RKO (cell line): ENCODE measurements at places on chromosomes 1 and 21.

DNA sequence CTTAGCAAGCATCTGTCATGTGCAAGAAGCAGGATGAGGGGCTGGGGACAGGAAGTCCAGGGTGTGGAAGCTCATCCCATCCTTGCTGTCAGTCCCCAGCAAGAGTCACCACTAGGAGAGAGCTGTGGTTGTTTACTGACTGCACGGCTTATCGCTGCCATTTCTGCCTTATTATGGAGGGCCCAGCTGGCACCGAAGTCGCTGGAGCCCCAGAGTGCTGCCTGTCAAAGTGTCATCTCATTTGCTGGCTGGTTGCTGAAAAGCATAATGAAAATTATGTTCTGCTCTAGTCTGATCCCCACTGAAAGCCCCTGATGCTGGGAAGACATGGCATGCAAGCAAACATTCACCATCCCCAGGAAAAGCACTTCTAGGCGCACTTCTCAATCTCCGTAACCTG is 642.7 kb downstream of the NPHP4 start:
- DNase-seq: no peak

DNA sequence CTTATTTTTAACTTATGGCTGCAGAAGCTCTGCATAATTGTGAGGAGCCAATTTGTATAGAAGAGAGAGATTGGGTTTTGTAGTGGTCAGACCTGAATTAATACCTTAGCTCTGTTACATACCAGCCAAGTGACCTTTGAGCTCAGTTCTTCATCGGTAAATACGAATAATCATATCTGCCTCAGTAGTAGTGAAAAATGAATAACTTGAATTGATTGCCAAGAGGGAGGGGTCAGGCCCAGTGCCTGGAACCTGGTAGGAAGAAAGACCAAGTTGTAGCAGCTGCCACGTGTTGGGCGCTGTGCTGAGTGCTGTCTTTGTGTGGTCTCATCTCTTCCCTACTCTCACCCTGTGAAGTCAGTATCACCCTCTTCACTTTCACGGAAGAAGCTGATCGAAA is 247.5 kb downstream of the PBX1 start:
- DNase-seq: no peak

DNA sequence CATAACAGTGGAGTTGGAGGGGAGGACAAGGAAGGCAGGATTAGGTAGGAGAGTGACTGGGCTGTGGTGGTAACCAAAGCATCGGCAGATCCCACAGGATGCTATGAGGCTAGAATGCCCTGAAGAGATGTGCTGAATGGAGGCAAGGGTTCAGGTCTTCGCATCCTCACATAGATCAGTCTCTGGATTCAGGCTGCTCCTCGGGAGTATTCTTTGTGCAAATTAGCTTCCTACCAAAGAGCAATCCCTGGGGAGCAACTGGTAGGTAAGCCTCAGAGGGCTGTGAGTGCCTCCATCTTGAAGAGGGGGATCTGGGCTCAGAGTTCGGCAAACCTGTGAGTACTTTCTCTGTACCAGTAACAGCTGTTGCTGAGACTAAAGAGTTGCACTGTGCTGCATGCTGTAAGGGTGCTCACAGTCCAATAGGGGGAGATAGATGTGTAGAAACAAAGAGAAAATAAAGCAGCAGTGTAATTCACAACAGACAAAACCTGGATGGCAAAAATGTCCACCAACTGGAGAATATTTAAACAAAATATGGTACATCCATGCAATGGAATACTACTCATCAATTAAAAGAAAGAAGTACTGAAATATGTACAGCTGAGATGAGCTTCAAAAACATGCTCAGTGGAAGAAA is 322.4 kb upstream of the DEPDC1 start:
- DNase-seq: peak; percentile 54

GRCh38 chr1:114833421-114833820 is 21.2 kb upstream of the SYCP1 start:
- DNase-seq: peak; percentile 77

DNA sequence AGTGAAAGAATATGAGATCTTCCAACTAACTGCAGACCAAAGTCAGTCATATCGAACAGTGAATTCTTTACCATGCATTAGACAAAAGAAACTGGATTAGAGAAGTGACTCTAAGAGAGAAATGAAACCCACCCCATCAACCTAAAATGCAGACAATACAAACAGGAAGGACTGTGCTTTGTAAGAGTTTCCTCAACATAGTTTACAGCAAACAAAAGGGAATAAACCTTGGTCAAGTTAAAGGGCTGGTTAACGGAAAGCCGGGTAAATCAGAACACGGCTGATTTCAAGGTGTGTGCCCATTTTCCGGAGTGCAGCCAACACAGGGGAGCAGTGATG is 39.2 kb downstream of the SIPA1L2 start:
- no peak for DNase-seq

DNA sequence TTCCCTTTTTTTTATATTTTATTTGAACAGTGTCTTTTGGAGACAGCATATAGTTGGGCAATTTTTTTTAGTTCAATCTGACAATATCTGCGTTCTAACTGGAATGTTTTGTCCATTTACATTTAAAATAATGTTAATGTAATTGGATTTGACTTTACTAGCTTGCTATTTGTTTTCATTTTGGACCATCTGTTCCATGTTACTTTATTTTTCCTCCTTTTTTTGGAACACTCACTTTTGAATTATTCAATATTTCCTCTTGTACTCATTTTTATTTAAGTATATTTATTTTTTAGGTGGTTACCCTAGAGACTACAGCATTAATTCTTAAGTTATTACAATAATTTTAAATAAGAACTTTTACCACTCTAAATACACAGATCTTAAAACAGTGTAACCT is 62.8 kb upstream of the C1orf87 start:
- DNase-seq: no peak

- no peak for DNase-seq
Measured at GRCh38 chr1:231534703-231535159, 6.3 kb downstream of the TSNAX start.

DNA sequence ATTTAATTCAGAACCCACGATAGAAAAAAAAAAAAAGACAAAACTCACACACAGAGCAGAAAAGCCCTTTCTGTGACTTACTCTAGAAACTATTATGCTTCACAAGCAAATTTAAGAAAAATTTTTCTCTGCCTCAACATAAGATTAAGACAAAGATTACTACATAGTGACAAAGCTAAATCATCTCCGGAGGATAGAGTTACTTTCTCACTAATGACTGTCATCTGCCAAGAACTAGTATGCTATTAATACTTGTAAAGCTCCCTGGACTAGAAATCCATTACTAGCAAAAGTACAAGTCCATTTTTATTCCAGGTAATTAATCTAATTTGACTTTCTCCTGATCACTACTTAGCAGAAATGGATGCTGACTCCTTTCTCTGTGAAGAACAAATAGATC is 25.9 kb downstream of the GREM2 start:
- no peak for DNase-seq

- no peak for DNase-seq
Measured at GRCh38 chr1:5885471-5886139, 106.6 kb downstream of the NPHP4 start.

DNA sequence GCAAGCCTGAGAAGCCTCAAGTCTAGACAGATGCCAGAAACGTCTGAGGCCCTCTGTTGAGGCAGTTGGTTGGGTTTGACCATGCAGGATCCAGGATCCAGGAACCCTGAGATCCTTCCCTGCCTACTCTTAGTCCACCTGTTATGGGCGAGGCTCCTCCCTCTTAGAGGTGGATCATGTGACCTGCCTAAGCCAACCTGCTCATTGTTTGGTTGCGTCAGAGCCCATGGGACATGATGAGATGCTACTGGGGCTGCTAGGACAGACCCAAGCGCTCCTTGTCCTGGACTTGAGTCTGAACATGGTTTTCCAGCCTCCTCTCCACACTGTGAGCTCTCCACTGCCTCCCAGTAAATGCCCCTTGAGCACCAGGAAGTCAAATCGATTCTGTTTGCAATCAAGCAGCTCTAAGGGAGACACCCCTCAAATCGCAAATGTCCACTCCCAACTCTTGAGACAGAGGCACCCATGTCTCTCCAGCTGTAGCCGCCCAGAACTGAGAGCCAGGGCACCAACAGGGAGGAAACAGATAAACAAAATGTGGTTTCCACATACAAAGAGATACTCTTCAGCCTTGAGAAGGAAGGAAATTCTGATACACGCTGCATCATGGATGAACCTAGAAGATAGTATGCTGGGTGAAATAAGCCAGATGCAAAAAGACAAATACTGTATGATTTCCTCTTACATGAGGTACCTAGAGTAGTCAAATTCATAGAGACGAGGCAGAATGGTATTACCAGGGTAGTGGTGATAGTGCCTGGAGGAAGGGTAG is 31.7 kb upstream of the WNT4 start:
- DNase-seq: no peak

- DNase-seq: no peak
Measured at GRCh38 chr21:31992391-31992790, 119.6 kb downstream of the HUNK start.
